ENCODE measurements at places on chromosomes 7 and 10. TPM values are rescaled to one million over a fixed set of nuclear protein-coding genes. Genes with fewer than 3 reads are reported as not detected.

CFTR gene
- 11.8 TPM for polyA plus RNA-seq

SAP25 gene
- polyA plus RNA-seq: 3.7 TPM

RET gene
- polyA plus RNA-seq: 0.31 TPM

GRK5 gene
- polyA plus RNA-seq: 37.9 TPM

GNGT1 gene
- polyA plus RNA-seq: not detected

ENTPD7 gene
- 8.3 TPM for polyA plus RNA-seq

TDRD1 gene
- not detected for polyA plus RNA-seq

ELFN1 gene
- polyA plus RNA-seq: 1.4 TPM

PPP1R17 gene
- 0.63 TPM for polyA plus RNA-seq

PON2 gene
- polyA plus RNA-seq: 202 TPM
